COLO829 (cell line): ENCODE measurements at places on chromosomes 4 and X.

- no peak for DNase-seq
Observed at GRCh38 chrX:137424679-137425078, 141.2 kb upstream of the ZIC3 start.

DNA sequence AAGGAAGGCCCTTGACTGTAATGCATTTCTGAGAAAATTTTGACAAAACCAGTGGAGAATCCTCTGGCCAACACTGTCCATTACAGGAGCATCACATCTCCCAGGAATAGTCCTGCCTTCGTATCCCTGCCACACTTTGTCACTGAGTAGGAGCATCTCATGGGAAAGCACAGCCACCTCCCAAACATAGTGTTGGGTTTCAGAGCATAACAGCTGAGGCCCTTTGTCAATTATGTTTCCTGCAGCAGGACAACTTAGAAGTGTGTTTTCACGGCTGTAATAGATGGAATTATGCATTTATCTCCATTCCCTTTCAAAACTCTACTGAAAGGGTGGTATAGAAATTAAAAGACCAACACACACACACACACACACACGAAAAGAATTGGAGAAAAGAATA, 91.1 kb upstream of the SMAD1 start:
- DNase-seq = no peak

- DNase-seq = no peak
Observed at GRCh38 chr4:42278709-42279324, 118.5 kb upstream of the SHISA3 start.

DNA sequence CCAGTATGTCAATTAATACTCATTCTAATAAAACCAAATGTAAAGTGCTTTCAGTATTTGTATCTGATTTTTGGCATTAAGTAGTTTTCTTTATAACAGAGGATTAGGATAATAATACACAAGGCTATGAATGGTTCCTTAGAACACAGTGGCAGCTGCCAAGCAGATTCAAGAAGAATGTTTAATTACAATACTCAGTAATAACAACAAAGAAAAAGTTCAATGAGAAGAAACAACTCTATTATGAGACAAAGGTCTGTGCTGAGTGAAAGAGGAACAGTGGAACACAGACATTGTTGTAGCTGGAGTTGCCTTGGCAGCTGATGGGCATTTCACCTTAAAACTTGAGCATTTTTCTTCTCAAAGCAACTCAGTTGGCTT, 502.6 kb upstream of the NR3C2 start:
- DNase-seq = no peak

DNA sequence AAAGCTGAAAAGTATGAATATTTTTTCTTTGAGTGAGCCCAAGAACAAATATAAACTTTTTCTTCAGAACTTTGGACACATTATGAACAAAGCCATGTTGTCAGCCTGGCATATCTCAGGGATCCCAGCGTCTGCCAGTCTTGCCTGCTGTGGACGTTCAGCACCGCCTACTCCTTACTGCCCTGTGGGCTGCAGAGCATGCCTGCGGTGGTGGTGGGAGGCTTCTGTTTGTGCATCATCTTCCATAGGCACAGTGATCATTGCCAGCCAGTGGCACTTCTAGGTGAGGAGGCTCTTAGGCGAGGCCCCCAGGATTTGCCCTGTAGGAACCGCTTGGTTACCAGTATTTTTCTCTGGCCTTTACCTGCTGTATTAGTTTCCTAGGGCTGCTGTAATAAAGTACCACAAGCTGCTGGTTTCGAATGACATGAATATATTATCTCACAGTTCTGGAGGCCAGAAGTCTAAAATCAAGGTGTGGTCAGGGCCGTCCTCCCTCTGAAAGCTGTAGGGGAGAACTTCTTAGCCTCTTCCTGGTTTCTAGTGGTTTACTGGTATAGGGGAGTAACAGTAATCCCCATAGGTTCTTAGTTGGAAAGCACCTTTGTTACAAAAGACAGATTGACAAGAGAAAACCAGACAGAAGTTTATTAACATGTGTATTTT, 15.4 kb downstream of the ANXA3 start:
- peak; percentile 59 for DNase-seq

- no peak for DNase-seq
Observed at GRCh38 chrX:87634361-87634760, 116.8 kb downstream of the KLHL4 start.

- no peak for DNase-seq
Observed at GRCh38 chrX:106726485-106727437, at the start of gene RNF128. RNF128 (plus strand) TSS chrX:106726701; CDS start chrX:106726914, 213 bp downstream.

DNA sequence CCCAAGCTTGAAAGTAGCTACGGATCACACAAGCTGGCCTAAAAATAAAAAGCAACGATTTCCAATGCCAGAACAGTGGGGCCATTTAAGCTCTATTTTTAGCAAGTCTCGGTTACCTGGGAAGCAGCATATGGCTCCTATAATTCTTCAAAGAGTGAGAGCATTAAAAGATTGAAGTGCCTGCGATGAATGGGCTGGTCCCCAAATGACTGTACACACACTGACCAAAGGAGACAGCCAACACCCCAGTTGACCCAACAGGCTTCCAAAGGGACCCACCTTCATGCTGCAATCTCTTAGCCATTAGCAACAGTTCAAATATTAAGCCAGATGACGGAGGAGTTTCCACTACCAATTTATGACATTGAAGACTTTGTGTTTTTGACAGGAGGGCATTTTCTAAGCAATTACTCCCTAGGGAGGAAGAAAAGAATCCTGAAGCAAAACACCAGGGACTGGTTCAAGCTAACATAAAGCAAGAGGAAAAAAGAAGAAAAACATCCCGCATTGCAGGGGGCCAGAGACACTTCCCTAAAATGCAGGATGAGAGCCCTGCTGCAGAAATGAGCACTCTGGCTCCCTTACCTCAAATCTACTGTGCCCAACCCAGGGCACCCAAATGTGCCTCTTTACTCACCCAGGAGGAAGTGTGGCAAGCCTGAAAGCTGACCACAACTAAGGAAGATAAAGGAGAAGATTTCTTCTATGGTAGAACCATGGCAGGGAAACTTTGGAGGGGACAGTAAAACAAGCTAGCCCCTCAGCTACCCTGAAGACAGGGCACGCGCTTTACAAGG, 21.6 kb downstream of the SH3KBP1 start:
- DNase-seq = no peak

DNA sequence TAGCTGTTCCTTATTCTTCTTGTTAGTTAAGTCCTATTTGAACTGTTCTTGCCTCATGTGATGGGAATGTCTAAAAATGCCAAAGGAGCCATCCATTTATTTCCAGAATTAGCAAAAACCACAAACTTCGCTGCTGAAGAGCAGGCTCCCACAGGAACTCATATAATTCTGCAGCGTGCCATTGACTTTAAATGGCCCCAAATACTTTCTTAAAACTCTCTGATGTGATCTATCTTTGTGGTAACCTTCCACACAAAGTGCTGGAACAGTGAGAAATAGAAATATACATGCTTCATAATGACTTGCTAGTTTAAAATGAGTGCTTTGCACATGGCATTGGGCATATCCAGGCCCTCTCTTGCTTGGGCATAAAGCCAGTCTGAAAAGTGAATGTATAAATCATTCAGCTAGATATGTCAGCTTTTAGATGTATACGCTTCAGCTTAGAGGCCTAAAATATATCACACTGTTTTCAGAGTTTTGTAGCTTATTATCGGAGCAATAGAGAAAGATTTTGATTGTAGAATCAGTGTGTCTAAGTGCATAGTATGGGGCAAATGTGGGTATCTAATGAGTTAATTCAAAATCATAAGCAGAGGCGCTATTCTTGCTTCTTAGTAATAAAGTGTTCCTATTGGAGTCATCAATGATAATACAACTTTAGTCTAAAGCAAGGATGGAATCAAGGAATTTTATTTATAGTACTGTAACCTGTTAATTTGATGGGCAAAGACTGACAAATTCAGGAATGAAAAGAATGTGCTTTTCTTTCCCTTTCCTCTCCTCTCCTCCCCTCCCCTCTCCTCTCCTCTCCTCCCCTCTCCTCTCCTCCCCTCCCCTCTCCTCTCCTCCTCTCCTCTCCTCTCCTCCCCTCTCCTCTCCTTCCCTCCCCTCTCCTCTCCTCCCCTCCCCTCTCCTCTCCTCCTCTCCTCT, 392.2 kb upstream of the ZFP42 start:
- DNase-seq = no peak

- no peak for DNase-seq
Observed at GRCh38 chrX:47420962-47421361, 50.6 kb downstream of the ZNF157 start.

DNA sequence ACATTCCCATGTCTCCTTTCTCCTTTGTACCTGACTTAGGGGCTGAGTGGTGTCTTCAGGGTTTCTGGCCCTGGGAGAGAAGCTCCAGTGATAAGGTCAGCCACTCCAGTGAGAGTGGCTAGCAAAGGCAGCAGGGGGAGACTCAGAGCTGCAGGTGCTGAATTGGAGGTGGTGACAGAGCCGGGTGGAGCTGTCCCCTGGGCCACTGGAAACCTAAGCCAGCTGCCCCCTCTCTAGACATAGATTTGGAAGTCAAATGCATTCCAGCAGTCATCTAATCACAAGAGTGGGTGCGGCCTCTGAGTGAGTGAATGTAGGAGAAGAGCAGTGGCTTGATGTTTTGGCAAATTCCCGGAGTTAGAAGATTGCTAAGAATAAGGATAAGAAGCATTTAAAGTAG, 28.5 kb downstream of the TRIM2 start:
- no peak for DNase-seq

- DNase-seq = no peak
Observed at GRCh38 chrX:20060961-20061748, 55.6 kb downstream of the MAP7D2 start.

DNA sequence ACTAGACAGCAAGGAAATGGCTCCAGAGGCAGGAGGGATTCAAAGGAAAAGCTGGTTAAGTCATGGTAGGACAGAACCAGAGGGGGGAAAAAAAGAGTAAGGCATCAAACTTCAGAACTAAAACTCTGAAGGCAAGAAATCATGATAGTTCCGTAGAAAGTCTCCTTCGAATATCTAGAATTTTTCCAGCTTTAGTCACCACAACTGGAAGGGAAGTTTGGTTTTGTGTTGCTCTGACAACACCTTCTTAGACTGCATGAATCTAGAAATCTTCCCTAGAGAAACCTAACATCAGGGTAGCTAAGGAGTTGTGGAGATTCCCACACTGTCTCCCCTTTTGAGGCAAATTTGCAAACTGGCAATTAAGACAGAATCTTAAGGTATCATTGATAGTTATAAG, 33.7 kb downstream of the AMMECR1 start:
- no peak for DNase-seq

DNA sequence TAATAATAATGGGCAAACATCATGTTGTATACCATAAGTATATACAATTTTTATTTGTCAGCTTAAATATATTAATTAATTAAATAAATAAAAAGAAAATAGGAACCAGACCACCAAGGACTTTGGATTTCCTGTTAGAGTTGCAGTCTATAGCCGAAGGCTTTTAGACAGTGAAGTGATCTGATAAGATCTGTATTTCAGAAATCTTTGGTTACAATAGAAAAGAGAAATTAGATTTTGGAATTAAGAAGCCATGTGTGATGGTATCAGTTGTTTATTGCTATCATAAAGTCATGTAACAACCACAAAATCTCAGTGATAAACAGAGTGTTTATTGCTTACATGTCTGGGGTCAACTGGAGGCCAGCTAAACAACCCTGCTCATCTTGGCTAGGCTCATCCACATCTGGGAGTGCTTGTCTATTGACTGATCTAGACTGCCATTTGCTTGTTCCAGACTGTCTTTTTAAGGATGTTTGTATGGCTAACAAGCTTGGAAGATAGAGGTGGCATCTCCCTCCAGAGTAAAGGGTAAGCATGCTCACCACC, 142.1 kb upstream of the USP9X start:
- DNase-seq = no peak

- DNase-seq = no peak
Observed at GRCh38 chr4:173934933-173935620, 348.4 kb downstream of the FBXO8 start.

- no peak for DNase-seq
Observed at GRCh38 chrX:138127314-138127713, 561.4 kb downstream of the ZIC3 start.

- DNase-seq = peak; percentile 58
Observed at GRCh38 chr4:80202190-80202711, 4.9 kb downstream of the PRDM8 start.

DNA sequence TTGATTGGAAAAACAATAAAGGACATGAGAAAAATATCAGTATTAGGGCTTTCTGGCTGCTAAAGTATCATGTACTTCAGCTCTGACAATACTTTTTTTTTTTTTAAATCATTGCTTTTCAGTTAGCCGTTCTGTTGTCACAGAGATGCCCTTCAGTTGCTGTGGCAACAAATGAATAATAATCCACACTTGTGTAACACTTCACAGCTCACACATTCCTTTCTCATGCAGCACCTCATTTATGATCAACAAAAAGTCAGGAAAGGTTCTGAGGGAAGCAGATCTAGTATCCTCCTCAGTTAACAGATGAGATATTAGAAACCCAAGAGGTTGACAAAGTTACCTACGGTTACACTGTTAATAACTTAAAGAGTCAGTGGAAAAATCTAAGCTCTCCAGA, 444.2 kb upstream of the SLIT2 start:
- DNase-seq = no peak

GRCh38 chr4:140944572-140944971, 188.4 kb upstream of the TBC1D9 start:
- peak; percentile 35 for DNase-seq

- no peak for DNase-seq
Observed at GRCh38 chr4:185672151-185672550, 136.8 kb upstream of the PDLIM3 start.

DNA sequence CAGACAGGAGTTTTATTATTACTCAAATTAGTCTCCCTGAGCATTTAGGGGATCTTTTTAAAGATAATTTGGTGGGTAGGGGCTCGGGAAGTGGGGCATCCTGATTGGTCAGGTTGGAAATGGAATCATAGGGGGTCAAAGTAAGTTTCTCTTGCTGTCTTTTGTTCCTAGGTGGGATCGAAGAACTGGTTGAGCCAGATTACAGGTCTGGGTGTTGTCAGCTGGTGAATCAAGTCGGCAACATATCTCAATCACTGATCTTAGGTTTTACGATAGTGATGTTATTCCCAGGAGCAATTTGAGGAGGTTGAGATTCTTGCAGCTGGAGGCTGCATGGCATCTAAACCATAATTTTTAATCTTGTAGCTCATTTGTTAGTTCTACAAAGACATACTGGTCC, 629.5 kb upstream of the AMOT start:
- DNase-seq = no peak

- DNase-seq = no peak
Observed at GRCh38 chr4:185730849-185731608, 81.0 kb downstream of the SORBS2 start.

DNA sequence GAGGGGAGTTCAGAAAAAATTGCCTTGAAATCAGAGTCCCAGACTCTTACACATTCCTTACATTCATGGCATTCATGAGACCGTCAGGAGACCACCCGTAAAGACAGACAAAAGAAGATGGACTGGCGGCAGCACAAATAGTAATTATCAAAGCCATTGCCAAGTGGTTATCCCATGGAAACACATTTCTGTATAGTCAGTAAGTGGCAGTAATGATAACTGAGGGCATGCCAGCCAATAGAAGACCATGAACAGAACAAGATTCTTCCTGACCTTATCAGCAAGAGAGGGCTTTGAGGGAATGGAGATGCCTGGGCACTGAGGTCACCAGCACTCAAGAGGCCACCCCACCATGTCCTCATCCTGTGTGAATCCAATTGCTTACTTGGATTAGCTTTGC, 121.7 kb upstream of the HCCS start:
- DNase-seq = no peak

GRCh38 chr4:53695540-53696463, 104.5 kb upstream of the LNX1 start:
- peak; percentile 20 for DNase-seq

- DNase-seq = no peak
Observed at GRCh38 chr4:186345184-186345583, 79.2 kb downstream of the F11 start.

GRCh38 chr4:153789741-153790499, 1.0 kb upstream of the SFRP2 start:
- no peak for DNase-seq
